ENCODE measurements at places on chromosomes 5 and 9.

GRCh38 chr5:61704289-61704688 is 372.2 kb downstream of the ZSWIM6 start:
- no peak for DNase-seq

DNA sequence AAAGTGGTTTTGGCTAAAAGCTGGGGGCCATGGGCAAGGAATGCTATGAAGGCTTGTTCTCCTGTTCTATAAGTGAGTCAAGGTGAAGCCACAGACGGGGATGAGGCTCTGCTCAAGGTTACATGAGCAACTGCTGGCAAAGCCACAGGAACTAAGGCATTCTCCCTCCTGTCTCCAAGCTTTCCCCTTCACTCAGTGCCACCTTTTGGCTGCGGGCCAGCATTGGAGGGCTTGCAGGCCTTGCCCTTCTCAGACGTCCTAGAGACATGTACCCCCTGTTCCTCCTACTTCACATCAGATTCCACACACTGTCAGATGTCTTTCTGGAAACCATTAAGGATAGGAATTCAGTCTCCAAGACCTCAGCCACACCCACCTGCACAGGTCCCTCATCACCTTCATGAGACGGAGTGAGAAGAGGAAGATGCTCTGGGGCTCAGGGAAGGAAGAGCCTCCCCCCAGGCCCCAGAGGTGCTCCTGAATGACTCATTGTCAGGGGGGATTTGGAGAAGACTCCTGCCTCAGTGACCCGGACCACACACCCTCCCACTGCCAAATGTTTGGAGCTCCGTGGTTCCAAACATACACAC is 20.5 kb upstream of the MEIKIN start:
- no peak for DNase-seq

DNA sequence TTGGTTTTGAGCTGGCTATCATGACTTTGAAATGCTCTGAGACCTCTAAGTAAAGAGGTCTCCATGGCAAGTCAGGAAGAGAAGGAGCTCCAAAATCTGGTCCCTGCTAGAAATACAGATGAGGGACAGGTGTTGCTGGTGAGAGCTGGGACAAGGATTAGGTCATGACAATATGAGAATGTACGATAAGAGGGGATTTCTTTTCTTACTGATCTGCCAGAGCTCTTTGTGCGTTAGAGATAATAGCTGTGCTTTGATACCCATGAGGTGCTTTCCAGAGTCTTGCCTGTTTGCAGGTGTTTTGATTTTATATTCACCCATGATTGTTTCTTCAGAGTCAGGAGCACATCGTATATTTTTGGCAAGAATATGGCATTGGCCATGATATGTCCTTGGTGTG is 56.5 kb downstream of the ANKRD33B start:
- no peak for DNase-seq

GRCh38 chr5:94945656-94946055 is 327.2 kb downstream of the SLF1 start:
- DNase-seq: no peak
